NCI-H2081 (cell line): ENCODE measurements at places on chromosomes 7 and 10.

- DNase-seq = no peak
Measured at GRCh38 chr10:60934215-60935175, 9.5 kb downstream of the RHOBTB1 start.

GRCh38 chr10:11017570-11018431 is at the start of gene CELF2:
TSS of gene CELF2 (plus strand) at chr10:11017872. CDS start at chr10:11018090, 218 bp downstream.
- peak; percentile 80 for DNase-seq

GRCh38 chr10:84665211-84665610 is 336.8 kb downstream of the CCSER2 start:
- no peak for DNase-seq

- no peak for DNase-seq
Measured at GRCh38 chr7:125098377-125098970, 168.8 kb upstream of the POT1 start.

DNA sequence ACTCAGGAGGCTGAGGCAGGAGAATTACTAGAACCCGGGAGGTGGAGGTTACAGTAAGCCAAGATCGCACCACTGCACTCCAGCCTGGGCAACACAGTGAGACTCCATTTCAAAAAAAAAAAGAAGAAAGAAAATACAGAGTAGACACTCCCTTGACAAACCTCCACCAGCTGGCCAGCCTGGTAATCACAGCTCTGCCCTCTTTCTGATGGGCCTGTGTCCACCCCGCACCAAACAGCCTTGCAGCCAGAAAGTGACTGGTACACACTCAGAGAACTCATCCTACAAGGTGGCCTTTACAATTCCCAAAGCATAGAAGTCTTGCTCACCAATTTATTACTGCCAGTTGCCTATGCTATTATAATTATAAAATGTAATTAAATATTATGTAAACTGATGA is 66.6 kb downstream of the COBL start:
- DNase-seq = no peak

GRCh38 chr10:70283445-70284399 is at the start of gene NPFFR1:
TSS of gene NPFFR1 (minus strand) at chr10:70284004. CDS start at chr10:70283676, 328 bp downstream.
- no peak for DNase-seq
